MV-4-11 (cell line): ENCODE measurements at places on chromosomes 2 and 18.

DNA sequence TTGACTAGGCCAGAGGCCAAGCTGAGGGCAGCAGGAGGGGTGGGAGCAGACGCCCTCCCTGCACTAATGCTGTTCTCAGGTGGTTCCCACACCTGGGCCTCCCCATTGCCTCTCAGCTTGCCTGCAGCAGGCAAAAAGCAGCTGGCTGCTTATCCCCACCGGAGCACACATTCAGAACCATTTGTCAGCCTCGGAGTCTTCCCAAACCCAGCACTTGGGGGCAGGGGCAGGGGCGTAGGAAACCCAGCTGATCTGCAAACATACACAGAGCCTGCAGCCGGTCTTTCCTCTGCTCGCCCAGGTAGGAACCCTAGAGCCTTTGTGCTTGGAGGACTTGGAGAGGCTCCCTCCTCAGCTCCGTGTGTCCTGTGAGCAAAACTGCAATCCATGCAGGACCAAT lies 249.8 kb downstream of the CYP26B1 start:
- DNase-seq: no peak

GRCh38 chr2:2834516-2835254 lies 503.6 kb upstream of the MYT1L start:
- DNase-seq: no peak

- DNase-seq: no peak
Measured at GRCh38 chr2:66270247-66270646, 164.7 kb upstream of the MEIS1 start.

GRCh38 chr18:68699043-68699442 lies 15.9 kb downstream of the TMX3 start:
- no peak for DNase-seq

GRCh38 chr2:29207352-29208148 lies 92.3 kb downstream of the CLIP4 start:
- no peak for DNase-seq

- no peak for DNase-seq
Measured at GRCh38 chr2:216066230-216066629, 15.4 kb downstream of the PECR start.

- no peak for DNase-seq
Measured at GRCh38 chr2:67900826-67901225, 162.0 kb downstream of the C1D start.

DNA sequence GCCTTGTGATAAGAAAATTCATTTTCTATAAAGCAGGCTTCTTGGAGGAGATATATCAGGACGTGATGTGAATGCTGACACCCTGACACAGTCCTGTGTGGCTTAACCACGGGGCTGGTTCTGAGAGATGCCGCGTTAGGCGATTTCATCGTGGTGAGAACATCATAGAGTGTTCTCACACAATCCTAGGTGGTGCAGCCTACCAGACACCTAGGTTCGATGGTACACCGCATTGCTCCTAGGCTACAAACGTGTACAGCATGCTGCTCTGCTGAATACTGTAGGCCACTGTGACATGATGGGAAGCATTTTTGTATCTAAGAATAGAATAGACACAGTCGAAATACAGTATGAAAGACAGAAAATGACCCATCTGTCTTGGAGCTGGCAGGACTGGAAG lies 82.5 kb downstream of the TNFRSF11A start:
- DNase-seq: no peak

GRCh38 chr2:96954011-96954846 lies 32.2 kb downstream of the FAM178B start:
- peak; percentile 58 for DNase-seq

DNA sequence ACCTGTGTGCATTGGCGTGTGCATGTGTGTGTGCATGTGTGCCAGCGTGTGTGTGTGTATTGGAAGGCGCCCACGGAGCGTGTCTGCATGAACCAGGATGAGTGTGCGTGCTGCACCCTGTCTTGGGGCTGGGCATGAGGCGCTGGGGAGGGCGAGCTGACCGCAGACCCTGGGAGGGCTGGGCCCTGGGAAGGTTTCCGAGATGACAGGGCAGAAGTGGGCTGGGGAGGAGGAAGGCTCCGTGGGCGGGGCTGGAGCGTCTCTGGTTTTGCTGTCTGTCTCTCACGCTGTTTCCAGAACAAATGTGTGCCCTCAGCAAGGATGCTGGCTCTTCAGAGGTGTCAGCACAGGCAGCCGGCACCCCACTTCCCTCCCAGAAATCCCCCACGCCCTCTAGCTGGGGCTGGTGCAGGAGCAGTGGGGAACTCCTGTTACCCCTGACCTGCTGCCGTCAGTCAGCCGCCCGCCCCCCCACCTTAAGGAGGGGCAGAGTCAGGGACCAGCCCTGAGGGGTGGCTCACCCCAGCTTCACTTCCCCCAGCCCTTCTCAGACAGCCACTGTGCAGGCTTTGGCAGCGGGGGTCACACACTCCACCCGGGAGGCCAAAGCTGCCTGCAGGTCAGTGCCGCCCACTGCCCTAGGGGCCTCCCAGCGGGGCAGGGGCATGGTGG lies at the start of gene GPR35:
Gene GPR35, plus strand, starts transcription at position 531 of the 672 bp plus-strand sequence. CDS start 4,473 bp downstream, outside the sequence.
- DNase-seq: peak; percentile 96

DNA sequence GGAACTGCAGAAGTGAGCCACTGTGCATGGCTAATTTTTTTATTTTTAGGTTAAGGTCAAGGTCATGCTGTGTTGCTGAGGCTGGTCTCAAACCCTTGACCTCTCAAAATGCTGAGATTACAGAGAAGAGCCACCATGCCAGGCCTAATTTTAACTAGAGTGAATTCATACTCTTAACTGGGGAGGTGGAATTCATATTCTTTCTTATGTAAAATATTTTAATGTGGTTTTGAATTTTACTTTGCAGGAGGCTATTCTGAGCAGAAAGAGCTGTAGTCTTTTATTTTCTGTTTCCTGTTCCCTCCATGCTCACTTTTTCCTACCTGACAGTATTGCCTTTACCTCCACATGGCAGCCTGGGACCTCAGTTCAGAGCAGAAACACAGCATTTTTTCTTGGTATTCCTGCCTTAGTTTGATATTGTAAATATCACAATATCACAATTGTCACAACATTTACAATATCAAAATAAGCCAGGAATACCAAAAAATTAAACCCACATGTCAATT lies 37.1 kb upstream of the CCNYL1 start:
- no peak for DNase-seq

DNA sequence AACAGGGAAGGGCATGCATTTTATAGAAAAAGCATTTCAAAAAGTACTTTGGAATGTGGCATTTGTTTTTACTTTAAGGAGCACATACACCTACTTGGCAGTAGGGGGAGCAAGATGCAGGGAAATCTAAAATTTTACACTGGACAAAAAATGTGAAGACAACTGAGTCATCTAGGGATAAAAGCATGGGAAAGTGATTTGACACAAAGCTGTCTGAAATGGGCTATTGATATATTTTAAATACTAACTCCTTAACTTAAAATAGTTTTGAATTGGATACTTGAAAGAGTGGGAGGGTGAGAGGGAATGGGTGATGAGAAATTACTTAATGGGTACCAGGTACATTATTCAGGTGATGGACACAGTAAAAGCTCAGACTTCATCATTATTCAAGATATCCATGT lies 15.8 kb downstream of the TMEM200C start:
- DNase-seq: peak; percentile 21

GRCh38 chr2:12465631-12466135 lies 251.1 kb upstream of the TRIB2 start:
- DNase-seq: peak; percentile 22

DNA sequence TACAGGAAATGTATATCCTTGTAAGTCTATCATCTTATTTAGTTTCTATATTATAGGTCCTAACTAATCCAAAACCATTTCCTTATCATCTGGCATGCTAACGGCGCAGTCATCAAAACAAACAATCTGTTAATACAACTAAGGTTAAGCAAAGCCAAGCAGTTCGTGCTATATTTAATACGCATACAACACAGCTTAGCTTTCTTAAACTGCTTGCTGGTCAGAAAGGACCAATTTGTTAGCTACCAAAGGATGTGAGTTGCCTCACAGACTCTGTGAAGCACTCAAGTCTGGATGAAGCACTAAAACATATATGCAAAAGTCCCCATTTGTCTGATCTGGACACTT lies 67.0 kb downstream of the ZEB2 start:
- DNase-seq: no peak

DNA sequence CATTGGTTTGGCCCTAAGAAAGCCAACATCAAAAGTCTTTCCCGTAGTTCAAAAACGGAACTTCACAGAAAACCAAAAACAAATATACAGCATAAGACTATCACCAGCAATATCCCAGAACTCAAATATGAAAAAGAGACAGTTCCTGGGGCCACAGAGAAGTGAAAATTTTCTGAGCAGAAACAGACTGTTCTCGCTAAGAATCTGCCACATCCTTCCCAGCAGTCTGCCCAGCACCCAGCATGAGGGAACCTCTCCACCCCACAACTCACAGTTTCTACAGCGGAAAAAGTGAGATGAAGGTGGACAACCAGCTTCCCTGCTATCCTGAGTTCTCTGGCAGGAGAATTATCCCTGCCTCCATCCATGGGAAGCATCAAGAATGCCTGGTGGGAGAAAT lies 26.7 kb upstream of the TMEM163 start:
- DNase-seq: no peak

GRCh38 chr2:216803791-216804190 lies 56.1 kb downstream of the TNP1 start:
- no peak for DNase-seq

GRCh38 chr2:234273887-234274584 lies 222.8 kb downstream of the ARL4C start:
- no peak for DNase-seq

- no peak for DNase-seq
Measured at GRCh38 chr2:155733091-155733853, 599.2 kb downstream of the NR4A2 start.

GRCh38 chr2:177754492-177754873 lies 318.1 kb downstream of the PDE11A start:
- DNase-seq: no peak

DNA sequence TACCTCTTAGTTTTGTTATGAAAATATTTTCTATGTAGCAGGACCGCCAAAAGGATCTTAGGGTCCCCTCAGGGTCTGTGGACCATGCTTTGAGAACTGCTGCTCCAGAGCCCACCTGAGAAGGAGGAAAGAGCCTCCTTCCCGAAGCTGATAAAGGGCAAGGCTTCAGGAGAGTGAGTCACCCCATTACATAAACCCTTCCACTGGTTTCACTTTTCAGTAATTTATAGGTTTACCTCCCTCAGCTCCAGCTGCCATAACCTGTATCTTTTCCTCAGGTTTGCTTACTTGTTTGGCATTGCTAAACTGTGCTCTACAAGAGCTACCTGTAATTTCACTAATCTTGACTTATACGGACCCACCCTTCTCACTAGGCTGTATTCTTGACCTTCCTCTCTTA lies 6.6 kb downstream of the TTLL4 start:
- no peak for DNase-seq

DNA sequence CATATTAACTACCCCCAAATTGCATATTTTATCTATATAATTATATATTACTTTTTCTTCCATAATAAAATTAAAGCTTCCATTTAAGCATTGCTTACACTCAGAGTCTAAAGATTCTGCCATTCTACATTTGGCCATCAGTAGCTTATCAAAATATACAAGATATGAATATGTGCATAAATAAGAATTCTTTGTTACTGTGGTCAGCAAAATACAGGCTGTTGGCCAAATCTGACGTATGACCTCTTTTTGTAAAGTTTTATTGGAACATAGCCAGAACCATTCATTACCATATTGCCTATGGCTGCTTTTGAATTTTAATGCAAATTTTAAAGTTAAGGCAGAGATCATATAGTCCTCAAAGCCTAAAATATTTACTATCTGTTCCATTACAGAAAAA lies 643.9 kb upstream of the VRK2 start:
- DNase-seq: no peak

DNA sequence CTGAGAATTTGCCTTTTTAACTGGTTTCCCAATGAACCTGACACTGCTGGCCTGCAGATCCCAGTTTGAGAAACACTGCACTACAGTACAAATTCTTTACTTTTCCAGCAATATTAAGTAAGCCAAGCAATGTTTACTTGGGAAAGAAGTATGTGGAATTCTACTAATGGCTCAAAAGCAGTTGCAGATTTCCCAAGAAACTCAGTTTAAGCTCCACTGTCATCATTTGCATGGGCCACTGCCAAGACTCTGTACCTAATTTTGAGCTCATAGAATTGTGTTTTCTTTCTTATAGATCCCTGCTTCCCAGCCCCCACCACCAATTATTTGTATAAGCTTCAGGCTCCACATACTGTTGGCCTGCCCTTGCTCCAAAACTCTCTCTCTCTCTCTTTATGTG lies 676.1 kb downstream of the RNF144A start:
- DNase-seq: no peak

- DNase-seq: no peak
Measured at GRCh38 chr2:24048769-24049484, 614 bp upstream of the FKBP1B start.

DNA sequence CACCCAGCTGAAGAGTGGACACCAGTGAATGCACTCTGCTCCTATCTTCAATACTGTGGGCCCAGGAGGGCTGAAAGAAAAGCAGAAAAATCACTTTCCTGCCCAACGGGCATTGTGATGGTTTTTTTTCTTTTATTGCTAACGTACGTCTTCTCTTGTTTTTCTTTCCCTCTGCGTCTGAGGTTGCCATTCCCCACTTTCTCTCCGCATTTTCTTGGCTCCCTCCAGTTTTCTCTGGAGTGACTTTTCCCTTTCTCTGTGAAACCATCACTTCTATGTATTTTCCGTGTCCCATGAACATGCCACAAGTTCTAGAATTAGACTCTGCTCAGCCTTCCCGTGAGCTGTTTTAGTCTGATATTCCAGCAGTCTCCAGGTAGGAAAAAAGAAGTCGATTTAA lies 169.2 kb downstream of the BCL2 start:
- no peak for DNase-seq

DNA sequence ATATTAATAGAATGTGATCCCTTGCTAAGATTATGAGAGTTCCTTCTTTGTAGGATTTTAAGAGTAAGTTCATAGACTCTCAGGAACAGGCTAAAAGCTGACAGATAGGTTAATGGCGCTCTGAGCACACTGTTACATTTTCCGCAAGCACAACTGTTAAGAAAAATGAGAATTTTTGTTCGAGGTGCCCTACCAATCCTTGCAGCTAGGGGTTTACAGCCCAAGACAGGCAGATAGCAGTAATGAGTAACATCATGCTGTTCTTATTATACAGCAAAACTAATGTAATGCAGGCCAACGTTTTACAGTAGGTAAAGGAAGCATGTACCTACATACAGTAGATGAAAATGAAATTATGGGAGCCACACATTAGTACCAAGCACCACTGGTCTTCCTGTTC lies 11.2 kb upstream of the BOD1L2 start:
- no peak for DNase-seq

GRCh38 chr2:233815861-233816260 lies 37.7 kb downstream of the MROH2A start:
- no peak for DNase-seq

DNA sequence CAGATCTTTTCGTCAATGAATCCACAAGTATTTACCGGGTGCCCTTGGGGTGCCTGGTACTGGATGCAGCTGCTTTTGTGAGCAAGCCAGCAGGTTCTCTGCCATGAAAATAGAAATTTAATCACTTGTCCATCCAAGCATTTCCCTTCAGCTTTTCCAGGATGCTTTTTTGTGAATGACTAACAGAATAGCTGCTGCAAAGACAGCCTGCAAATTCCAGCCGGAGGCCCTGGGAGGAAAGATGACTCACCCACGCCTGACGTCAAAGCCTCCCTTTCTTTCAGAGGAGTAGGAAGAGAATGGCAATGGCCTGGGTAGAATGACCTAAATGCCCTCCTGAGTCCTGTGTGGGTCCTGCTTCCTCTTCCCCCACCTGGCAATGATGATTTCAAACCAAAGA lies 111.9 kb downstream of the AP1S3 start:
- DNase-seq: peak; percentile 65
